Fibroblast of skin of left biceps (primary cell): ENCODE measurements at places on chromosomes 4 and X.
A peak's percentile ranks its signal among the peaks of the same experiment; 100 is the strongest.

GRCh38 chr4:11313157-11313943 is 115.3 kb downstream of the HS3ST1 start:
- no peak for DNase-seq

- peak; percentile 84 for DNase-seq
Measured at GRCh38 chrX:134622056-134622812, 36.0 kb downstream of the PLAC1 start.

DNA sequence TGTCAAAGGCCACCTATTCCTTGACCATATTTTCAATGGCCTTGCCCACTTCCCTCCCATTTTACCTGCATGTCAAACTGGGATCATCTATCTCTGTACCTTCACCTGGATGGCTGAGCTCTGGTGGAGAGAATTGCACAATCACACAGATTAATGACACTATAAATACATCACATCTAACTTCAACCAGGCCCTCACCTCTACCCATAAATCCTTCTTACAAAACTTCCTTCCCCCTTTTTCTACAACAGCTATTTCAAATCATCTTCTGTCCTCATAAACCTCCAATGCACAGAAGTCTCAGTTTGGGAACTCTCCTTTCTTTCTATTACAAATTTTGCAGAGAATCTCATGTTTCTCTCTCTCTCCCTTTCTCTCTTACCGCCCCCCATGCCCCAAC is 9.2 kb downstream of the PALLD start:
- DNase-seq: no peak

- DNase-seq: no peak
Measured at GRCh38 chr4:131974730-131975129, 1174.4 kb upstream of the PCDH10 start.

- DNase-seq: no peak
Measured at GRCh38 chr4:98657531-98658286, 702 bp downstream of the TSPAN5 start.

- DNase-seq: no peak
Measured at GRCh38 chr4:20393486-20394100, 141.9 kb downstream of the SLIT2 start.

GRCh38 chr4:173014113-173014558 is 154.5 kb upstream of the GALNT7 start:
- DNase-seq: no peak

DNA sequence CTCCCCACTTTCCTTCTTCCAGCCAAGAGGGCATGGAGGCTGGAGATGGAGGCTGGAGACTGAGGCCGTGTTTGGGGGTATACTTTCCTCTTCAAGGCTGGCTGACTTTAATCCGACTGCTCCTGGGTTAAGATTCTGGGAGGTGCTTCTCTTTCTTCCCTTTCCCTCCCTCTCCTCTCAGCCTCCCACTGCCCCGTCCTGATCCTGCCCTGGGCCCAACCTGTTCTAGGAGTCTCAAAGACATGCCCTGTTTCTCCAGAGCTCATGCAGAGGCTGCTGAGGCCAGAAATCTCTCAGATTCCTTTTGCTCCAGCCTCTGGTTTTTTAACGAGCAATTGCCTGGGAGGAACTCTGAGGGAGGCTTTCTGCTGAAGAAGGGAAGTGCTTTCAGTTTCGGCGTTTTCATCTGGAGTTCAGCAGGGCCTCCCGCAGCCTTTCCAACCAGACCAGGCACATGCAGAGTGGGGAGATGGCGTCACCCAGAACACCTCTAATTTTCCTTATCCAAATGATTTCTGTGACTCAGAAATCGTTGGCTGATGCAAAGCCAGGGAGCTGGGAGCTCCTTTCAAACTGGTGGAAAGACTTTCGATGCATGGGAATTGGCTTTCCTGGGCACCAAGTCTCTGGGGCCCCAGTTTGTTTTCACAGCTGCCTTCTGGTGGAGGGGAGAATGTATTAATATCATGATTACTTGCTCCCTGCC is 34.5 kb upstream of the FAM9C start:
- peak; percentile 70 for DNase-seq

DNA sequence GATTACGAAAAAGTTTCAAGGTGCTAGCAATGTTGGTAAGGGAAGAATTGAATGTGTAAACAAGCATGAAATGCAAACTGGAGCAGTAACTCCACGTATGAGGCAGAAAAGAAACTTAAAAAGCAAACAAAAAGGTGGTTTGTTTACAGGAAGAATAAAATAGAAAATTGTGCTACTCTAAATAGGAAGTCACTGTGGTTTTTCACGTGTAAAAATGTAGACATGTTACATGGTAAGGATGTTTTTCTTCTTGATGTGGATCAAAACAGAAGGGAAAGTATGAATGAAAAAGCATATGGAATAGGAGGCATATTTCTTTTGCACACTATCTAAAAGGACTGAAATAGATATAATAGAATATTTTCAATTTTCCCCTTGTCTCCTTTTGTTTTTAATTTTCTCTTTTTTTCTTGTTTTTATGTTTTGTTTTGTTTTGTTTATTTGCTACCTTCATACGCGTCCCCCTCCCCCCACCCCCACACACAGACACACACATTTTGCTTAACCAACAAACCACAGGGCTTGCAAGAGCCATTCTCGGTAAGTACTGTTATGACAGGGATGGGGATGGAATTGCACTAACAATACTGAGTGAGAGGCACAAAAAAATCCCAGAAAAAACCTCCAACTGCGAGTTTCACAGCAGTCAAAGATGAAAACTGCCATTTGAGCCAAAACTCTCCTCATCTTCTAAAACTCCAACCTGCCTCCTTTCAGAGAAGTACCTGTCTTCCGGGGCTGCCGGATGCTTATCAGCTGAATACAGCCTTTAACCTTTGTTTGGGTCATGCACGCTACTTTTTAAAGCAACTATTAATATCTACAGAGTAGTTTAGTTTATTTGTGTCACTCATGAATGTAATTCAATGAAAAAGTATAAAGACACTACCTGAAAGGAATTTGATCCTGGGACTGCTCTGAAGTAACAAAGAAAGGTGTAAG is 135.8 kb downstream of the IL15 start:
- DNase-seq: no peak

- no peak for DNase-seq
Measured at GRCh38 chr4:86493460-86493859, 100.7 kb upstream of the PTPN13 start.

GRCh38 chr4:113576947-113577678 is 184.4 kb downstream of the CAMK2D start:
- no peak for DNase-seq

- DNase-seq: no peak
Measured at GRCh38 chr4:94531991-94532789, 80.4 kb downstream of the PDLIM5 start.

DNA sequence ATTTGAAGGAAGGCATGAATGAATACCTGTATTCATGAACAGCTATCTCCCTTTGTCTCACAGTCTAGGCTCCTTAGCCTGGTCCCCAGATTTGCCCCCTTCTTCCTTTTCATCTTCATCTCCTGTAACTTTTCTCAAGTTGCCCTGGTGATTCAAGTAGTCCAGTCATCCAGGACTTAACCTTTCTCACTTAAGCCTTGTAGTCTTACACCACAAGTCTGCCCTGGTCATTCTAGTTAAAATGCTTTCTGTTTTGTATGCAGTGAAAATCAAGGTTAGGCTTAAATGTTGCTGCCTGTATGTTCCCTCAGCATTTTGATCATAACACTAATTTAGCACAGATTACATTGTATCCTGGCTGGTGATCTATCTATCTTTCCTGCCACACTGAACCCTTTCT is 58.5 kb upstream of the SLC7A11 start:
- DNase-seq: no peak

DNA sequence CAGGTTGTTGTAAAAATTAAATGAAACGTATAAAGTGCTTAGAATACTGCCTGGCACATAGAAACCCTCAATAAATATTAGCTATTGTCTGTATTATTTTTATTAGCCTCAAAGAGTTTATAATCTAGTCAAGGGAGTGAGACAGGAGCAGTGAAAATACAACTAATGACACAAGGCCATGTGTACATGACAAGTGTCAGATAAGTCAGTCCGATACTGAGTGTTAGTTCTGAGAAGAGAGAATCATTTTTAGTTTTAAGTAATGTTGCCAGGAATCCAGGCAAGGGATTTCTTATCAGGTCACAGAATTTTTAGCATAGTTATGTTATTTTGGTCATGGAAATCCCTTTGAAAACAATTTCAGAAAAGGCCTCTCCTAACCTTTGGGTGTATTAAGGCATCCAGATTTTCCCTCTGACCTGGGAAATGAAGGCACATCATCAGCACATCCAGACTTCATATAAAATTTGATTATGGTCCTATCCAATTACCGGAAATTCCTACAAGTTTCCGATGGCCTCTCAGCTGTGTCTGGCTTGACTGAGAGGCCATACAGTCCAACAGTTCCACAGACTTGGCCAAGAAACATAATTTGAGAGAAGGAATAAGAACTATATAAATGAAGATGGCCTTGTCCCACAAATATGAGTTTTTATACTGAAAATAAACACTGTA is 35.7 kb downstream of the PPARGC1A start:
- no peak for DNase-seq

DNA sequence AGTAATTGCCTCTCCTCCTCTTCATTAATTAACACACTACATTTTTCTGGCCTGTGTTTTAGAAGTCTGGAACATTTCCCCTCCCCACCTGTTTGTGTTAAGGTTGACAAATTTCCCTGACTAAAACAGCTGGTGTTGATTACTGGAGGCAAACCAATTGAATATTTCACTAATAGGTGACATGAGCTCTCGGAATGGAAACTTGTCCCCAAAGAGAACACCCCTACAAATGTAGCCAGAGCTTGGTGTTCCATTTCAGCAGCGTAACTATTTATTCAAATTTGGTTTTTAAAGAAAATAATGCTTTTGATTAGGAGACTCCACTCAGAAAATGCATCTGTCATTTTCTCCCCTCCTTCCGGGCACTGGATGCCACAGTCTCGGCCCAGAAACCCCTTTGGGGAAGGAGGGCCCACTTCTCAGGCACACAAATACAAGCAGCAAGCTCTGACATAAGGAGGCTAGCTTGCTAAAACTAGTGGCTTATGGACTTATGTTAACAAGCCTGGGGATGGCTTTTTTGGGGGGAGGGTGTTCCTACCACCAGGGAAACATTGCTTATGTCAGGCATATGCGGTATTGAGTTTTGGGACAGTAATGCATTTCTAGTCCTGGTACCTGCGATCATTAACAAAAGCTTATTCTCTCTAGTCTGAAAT is 2.2 kb downstream of the RNF150 start:
- DNase-seq: no peak
